ENCODE measurements at places on chromosomes 5 and 9.
A peak's percentile ranks its signal among the peaks of the same experiment; 100 is the strongest.

DNA sequence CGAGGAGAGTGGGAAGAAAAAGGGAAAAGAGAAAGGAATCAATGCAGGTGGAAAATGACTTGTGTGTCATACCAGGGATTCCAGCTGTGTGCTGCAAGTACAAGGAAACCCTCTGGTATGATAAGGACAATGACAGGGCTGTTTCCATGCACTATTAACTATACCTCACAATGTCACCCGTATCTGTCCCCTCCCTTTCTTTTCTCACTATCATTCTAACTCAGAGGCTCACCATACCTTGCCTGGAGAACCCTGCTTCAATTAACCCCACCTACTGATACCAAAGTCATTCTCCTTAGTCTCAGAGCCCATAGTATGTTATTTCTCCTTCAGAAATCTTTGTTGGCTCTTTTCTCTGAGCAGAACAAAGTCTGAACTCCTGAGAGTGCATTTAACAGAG lies 236.2 kb upstream of the NREP start:
- no peak for DNase-seq

DNA sequence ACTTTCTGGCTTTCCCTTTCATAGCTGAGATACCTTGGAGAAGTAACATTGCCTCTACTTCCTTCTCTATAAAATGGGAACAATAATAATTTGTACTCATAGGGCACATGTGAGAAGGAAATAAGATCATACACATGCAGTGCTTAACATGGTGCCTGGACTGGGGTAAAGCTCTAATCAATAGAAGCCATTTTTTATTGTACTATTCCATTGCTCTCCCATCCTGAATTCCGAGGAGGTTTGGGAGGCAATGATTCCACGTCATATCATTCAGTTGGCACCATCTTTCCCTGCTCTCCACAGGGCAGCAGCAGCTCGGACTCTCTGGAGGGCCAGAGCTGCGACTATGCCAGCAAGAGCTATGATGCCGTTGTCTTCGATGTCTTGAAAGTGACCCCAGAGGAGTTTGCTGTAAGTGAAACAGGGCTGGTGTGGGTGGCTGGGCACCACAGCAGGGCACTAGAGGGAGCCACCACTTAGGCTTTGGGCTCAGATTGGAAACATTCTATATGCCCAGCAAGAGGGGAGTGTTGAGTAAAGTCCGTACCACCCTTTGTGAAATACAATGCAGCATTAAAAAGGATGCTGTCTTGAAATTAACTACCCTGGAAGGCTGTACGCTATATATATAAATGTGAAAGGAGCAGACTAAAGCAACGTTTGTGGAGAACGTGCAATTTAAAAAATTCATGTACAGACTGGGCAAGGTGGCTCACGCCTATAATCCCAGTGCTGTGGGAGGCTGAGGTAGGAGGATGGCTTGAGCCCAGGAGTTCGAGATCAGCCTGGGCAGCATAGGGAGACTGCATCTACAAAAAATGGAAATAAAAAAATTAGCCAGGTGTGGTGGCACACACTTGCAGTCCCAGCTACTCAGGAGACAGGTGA lies 51.2 kb downstream of the RALGPS1 start:
- peak; percentile 81 for DNase-seq

GRCh38 chr5:116372931-116373597 lies 201.6 kb downstream of the SEMA6A start:
- no peak for DNase-seq

- no peak for DNase-seq
These were observed 56.9 kb downstream of the KCNT1 start for GRCh38 chr9:135758870-135759269.

DNA sequence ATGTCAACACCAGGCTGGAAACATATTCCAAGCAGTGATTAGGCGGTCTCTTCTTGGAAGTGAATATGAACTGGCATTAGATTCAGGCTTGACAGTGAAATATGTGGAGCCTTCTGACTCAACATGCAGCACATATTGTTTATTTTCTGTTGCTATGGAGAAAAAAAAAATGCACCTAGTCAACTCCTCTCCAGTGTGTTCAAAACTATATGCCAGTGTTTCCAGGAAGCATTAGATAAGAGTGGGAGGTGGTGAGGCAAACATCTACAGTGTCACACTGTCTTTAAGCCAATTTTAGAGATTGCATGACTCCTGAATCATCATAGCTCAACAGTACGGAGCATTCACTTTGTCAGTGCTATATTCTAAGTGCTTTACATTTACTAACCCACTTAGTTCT lies 117.9 kb downstream of the HCN1 start:
- DNase-seq = no peak

GRCh38 chr5:154296525-154297159 lies 106.1 kb downstream of the GALNT10 start:
- no peak for DNase-seq

GRCh38 chr5:78795757-78796156 lies 147.2 kb upstream of the LHFPL2 start:
- peak; percentile 48 for DNase-seq

DNA sequence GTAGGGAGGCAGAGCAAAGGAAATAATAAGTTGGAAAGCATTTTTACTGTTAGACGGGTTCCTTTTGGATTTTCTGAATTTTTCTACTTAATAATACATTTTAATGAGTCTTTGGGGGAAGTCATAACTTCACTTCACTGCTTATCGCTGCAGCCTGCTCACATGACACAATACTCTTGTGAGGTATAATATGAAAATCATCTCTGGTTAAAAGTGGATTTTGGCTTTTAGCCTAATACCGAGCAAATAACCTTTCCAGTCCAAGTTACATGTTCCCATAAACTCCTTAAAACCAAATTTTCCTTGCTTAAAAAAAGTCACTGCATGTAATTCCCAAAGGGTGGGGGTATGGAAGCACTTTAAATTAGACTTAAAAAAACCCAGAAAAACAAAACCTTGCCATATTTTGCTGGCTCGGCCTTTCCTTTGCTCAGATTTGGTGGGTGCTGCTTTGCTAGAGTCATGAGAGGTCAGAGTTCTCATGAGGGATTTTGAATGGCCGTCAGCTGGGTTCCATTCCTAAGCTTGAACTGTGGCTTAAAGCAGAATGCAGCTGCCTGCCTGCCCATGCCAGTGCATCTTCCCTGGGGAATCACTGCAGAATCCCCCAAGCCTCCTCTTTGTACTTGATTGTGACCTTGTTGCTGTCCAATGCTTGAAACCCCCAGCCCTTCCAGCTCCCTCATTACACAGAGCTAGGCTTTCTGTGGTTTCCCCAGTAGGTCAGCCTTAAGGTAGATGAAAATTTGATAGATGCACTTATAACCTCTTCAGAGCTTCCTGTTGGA lies 331.8 kb downstream of the KDM4C start:
- DNase-seq = no peak

GRCh38 chr9:133892193-133892920 lies 99.8 kb downstream of the VAV2 start:
- no peak for DNase-seq

GRCh38 chr5:34708777-34709176 lies 52.6 kb downstream of the RAI14 start:
- DNase-seq = no peak

- DNase-seq = no peak
These were observed 69.6 kb downstream of the ANKRD33B start for GRCh38 chr5:10633271-10634049.

GRCh38 chr5:146704949-146705665 lies 173.4 kb downstream of the PPP2R2B start:
- no peak for DNase-seq

GRCh38 chr5:50824109-50824508 lies 157.7 kb downstream of the PARP8 start:
- DNase-seq = no peak

GRCh38 chr5:142911775-142912174 lies 141.6 kb downstream of the ARHGAP26 start:
- no peak for DNase-seq

GRCh38 chr5:158837908-158838307 lies 261.8 kb downstream of the EBF1 start:
- DNase-seq = no peak

DNA sequence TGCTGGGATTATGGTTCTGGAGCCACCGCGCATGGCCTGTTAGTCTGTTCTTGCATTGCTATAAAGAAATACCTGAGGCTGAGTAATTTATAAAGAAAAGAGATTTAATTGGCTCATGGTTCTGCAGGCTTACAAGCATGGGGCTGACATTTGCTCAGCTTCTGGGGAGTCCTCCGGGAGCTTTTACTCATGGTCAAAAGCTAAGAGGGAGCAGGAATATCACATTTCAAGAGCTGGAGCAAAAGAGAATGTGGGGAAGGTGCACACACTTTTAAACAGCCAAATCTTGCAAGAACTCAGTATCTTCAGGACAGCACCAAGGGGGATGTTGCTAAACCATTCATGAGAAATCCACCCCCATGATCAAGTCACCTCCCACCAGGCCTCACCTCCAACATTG lies 12.1 kb downstream of the JAK2 start:
- DNase-seq = peak; percentile 14

- no peak for DNase-seq
These were observed 394.9 kb upstream of the GRAMD2B start for GRCh38 chr5:126028336-126028735.

DNA sequence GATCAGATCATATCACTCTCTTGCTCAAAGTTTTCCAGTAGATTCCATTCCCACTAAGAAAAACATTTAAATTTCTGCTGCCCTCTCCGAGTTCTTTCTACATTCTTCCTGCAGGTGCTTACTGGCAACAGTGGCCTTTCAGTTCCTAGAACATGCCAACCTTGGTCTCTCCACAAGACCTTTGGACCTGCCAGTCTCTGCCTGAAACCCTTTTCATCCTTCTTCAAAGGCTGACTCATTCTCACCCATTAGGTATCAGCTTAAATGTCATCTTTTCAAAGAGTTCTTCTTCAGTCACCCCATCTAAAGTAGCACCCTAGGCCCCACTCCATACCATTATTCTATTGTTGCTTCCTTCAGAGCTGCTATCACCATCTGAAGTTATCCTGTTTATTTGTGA lies 21.8 kb downstream of the PPIC start:
- no peak for DNase-seq

- no peak for DNase-seq
These were observed 14.0 kb downstream of the TGFBR1 start for GRCh38 chr9:99118782-99119466.

DNA sequence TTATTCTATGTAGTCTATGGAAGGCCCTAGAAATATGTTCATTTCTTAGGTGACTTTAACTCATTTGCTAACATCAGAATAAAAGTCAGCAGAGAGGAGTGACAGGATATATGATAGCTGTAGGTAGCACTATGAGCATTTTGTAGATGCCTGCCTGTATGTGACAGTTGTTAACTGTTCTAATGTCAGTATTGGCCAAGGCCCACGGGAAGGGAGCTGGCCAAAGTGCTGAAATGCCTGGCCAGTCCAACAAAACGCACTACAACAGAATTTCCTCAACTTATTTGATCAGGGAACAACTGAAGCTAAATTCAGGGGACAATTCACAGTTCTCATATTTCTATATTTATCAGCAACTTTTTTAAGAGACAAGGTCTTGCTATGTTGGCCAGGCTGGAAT lies 20.8 kb downstream of the SV2C start:
- DNase-seq = peak; percentile 23

- peak; percentile 80 for DNase-seq
These were observed 896 bp downstream of the EBF1 start for GRCh38 chr5:159098603-159099436.

DNA sequence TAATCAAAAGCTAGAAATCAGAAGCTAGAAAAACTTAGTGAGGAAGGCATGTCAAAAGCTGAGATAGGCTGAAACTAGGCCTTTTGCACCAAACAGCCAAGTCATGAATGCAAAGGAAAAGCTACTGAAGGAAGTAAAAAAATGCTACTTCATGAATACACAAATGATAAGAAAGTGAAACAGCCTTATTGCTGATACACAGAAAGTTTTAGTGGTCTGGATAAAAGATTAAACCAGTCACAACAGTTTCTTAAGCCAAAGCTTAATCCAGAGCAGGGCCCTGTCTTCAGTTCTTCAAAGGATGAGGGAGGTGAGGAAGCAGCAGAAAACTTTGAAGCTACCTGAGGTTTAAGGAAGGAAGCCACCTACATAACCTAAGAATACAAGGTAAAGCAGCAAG lies 102.5 kb upstream of the SH3GL2 start:
- DNase-seq = no peak

GRCh38 chr5:179217356-179217755 lies 127.9 kb downstream of the ADAMTS2 start:
- no peak for DNase-seq

DNA sequence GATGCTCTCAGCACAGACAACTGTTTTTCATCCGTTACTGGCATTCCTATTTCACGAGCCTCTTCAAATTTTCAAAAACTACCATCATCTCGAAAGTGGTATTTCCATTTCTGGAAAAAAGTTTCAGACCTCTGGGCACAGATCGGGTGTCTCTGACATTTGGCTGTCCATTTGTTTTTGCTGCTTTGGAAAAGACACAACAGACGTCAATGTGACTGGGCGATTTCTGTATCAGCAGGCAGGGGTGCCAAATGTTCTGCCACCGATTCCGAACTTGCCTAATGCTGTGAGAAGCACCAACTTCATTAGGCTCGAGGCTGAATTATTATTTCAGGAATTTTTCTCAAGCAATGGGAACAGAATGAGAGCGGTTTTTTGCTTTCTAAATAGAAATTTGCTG lies 105.6 kb downstream of the ARSB start:
- no peak for DNase-seq

- DNase-seq = no peak
These were observed 11.9 kb downstream of the UNC5A start for GRCh38 chr5:176822041-176822792.

- DNase-seq = no peak
These were observed 59.8 kb upstream of the ANXA1 start for GRCh38 chr9:73091909-73092308.

DNA sequence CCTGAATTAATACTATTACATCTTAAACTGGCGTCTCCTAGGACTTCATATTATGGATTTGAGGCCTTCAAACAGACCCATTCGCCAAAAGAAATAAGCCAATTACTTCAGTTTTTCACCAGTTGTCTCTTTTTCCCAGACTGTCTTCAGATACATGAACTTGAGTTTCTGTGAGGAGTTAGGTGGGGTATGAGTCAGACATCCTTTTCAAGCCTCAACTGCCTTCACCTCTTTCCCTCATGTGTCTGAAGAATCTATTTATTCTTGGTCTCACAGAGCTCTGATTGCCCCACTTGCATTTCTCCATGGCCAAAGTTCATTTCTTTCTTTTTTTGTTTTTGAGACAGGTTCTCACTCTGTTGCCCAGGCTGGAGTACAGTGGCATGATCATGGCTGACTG lies 12.5 kb downstream of the WNT8A start:
- DNase-seq = no peak

- DNase-seq = no peak
These were observed 3.1 kb downstream of the URM1 start for GRCh38 chr9:128374221-128374675.

DNA sequence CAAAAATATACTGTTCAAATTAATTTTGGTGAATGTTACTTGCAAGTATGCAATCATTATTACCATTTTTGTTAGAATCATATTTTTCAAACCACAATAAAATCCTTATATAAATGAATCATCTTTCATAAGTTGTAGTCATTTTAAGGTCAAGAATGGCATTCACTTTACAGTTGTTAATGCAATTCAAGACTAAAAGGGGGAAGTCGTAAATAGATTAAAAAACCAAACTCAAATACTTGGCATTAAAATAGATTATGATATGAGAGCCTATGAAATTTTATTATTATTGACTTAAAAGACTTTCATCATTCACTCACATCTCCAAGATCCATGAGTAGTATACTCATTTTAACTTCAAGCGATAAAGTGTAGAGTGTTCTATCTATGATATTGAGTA lies 11.6 kb downstream of the CDH9 start:
- DNase-seq = no peak

All from adipocyte (in vitro differentiated cells).